ENCODE measurements at places on chromosomes 11 and 22.
A peak's percentile ranks its signal among the peaks of the same experiment; 100 is the strongest.

DNA sequence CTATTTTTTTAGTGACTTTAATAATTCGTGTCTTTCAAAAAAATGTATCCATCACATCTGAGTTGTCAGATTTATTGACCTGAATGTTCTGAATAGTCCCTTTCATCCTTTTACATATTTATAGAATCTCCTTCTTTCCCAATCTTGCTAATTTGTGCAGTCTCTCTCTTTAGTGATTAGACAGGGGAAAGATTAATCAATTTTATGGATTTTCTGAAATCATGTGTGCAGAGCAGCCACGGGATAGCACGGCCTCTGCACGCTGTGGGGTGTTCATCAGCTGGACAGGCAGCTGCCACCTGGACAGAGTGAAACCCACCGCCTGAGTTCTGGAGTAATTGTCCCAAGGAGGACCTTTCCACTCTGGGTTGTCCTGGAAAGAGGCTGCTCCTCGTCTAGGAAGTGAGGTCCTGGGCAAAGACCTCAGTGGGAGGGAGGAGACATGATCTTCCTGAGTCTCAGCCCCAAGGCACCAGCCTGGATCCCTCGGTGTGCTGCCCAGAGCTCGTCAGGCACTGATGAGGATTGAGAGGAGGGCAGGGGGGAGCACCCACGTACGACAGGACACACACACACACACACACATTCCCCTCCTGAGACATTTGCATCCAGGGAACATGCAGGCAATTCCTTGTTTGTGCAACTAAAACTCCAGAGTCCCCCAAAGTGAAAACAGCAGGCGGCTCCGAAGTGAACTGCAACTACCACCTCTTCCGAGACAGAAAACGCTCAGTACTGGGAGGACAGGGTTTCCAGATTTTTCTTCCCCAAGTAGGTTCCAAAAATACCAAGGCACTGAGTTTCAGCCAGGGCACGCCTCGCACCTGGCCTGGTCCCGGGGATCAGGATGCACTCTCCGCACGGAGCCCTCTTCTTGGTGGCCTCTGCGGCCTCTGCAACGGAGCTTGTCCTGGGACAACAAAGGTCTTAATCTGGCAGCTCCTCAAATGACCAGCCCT lies 22.5 kb upstream of the KRTAP5-6 start:
- no peak overlapping the region for H3K4me3 ChIP-seq
- DNase-seq: no peak
- no peaks in the 10 kb centered on the region for H3K27me3 ChIP-seq
- no peaks in the 10 kb centered on the region for H3K36me3 ChIP-seq
- H3K4me1 ChIP-seq: no peaks in the 10 kb centered on the region

DNA sequence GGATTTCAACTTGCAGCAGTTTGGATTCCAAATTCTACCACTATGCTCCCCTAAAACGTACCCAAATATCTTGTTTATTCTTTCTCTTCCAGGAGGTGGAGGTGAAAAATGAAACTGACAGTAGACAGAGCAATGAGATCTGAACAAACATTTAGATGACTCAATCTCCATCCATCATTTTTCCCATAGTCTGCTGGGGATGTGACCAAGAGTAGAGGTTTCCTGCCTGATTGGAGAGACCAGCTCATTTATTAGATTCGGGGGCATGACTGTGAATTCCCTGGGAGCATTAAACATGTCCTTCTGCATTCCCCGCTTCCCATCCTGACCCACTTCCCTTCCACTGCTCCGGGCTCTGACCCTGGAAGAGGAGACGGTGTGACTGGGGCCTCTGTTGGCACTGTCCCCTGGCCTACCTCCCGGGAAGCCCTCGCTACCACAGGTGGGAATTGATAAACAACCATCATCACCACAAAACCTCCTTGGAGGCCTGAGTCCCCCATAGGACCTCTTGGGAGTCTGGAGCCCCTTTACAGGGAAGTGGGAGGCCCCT lies 20.3 kb downstream of the DKK3 start:
- DNase-seq: no peak
- H3K36me3 ChIP-seq: no peaks in the 10 kb centered on the region
- no peak overlapping the region for H3K27ac ChIP-seq
- no peak overlapping the region for H3K4me3 ChIP-seq

DNA sequence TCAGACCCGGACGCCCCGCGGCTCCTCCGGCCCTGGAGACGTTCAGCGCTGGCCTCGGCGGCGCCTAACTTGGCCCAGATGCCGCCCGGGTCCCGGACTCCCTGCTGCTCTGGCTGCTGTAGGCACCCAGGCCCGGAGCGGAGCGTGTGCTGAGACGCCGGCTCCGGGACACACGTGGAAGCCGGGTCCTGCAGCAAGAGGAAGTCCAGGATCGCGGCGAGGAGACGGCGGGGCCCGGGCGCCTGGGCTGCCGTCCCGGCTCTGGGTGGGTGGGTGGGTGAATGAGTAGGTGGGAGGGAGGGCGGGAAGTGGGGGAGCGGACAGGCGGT lies 223 bp downstream of the WT1 start:
- H3K36me3 ChIP-seq: no peaks in the 10 kb centered on the region
- peaks cover 60% of the 10 kb centered on the region for H3K4me1 ChIP-seq
- DNase-seq: no peak
- H3K27me3 ChIP-seq: peaks cover 64% of the 10 kb centered on the region

- no peaks in the 10 kb centered on the region for H3K4me1 ChIP-seq
- H3K27ac ChIP-seq: no peak overlapping the region
- H3K27me3 ChIP-seq: no peaks in the 10 kb centered on the region
- no peak for DNase-seq
- no peaks in the 10 kb centered on the region for H3K36me3 ChIP-seq
Observed at GRCh38 chr11:123491241-123491640, 61.2 kb downstream of the GRAMD1B start.

DNA sequence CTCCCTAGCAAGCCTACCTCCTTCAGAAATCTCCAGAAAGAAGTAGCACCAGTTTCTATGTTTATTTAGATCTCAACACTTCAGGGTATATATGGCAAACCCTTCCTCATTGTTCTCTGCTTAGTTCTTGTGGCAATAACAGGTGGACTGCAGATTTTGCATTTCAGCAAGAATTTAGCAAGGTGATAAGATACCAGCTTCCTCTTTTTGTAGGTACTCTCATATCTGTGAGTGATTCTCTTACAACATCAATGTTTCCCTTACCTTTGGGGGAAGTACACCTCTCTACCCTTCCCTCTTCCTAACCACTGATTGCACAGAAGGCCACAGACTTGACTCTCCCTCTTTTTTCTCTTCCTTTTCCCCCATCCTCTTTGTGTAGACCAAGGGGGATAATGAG lies 230.9 kb upstream of the SESN3 start:
- H3K27ac ChIP-seq: no peak overlapping the region
- H3K4me3 ChIP-seq: no peak overlapping the region
- H3K36me3 ChIP-seq: no peaks in the 10 kb centered on the region
- H3K4me1 ChIP-seq: no peaks in the 10 kb centered on the region
- H3K27me3 ChIP-seq: no peaks in the 10 kb centered on the region

DNA sequence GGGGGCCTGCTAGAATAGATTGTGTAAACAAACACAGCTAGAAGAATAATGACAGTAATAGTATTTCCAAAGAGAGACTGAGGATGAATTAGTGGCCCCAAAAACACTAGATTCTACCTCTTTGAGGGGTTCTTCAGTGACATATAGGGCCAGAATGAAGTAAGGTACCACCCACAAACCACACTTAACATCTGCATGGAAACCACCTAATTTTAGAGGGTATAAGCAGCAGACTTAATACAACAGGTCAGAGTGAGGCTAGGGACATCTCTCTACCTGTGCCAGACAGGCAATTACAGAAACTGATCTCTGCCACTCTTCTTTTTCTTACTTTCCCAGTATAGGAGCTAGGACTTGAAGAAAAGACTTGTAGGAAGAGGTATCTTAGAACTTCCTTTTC lies 20.1 kb downstream of the ELP4 start:
- no peaks in the 10 kb centered on the region for H3K27me3 ChIP-seq
- no peak overlapping the region for H3K27ac ChIP-seq
- no peak overlapping the region for H3K4me3 ChIP-seq
- H3K4me1 ChIP-seq: no peaks in the 10 kb centered on the region
- DNase-seq: no peak

DNA sequence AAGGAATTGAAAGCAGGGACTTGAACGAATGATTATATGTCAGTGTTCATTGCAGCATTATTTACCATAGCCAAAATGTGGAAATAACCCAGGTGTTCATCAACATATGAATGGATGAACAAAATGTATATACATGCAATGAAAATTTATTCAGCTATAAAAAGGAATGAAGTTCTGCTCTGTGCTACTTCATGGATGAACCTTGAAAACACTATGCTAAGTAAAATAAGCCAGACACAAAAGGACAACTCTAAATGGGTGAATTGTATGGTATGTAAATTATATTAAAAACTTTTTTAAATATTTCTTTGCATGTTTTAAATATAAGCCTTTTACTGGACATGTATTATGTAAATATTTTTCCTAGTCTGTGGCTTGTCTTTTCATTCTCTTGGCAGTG lies 107.0 kb downstream of the ME3 start:
- no peak overlapping the region for H3K4me3 ChIP-seq
- H3K27ac ChIP-seq: no peak overlapping the region
- DNase-seq: no peak
- H3K4me1 ChIP-seq: no peaks in the 10 kb centered on the region
- no peaks in the 10 kb centered on the region for H3K36me3 ChIP-seq
- H3K27me3 ChIP-seq: no peaks in the 10 kb centered on the region

- H3K36me3 ChIP-seq: no peaks in the 10 kb centered on the region
- H3K27ac ChIP-seq: no peak overlapping the region
- no peaks in the 10 kb centered on the region for H3K4me1 ChIP-seq
- no peaks in the 10 kb centered on the region for H3K27me3 ChIP-seq
Observed at GRCh38 chr11:109046284-109046992, 375.6 kb upstream of the C11orf87 start.

DNA sequence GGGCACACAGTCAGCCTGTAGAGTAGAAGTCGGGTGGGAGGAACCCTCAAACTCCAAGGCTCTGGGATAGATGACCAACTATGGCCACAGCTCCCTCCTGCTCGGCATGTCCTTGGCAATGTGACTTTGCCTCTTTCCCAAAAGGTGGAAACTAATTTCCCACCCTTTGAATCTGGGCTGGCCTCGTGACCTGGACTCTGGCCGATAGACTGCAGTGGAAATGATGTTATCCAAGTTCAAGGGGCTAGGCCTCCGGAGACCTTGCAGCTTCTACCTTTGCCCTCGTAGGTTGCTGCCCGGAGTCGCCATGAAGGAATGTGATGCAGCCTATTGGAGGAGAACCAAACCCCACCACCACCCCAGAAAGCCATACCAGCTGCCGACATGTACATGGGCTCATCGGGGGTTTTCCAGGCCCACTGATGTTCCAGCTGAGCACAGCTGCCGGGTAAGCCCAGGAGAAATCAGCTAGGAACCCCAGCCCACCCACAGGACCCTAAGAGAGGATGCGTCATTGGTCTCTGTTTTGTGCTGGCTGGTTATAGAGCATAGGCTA lies 30.4 kb downstream of the KCNJ4 start:
- H3K4me3 ChIP-seq: no peak overlapping the region
- H3K27ac ChIP-seq: no peak overlapping the region
- DNase-seq: no peak

DNA sequence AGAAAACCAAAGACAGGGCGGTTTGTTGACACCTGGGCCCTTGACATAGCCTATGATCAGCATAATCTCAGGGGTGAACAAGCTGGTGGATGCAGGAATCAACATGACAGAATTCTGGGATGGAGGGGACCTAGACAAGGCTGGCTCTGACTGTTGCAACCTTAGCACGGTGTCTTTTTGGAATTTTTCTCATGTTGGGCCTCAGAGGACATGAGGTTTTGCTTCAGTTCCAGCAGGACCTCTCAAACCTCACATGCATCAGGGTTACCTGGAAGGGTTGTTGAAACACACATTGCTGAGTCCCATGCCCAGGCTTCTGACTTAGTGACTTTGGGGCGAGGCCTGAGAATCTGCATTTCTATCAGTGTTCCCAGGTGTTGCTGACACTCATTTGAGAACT lies 345.6 kb upstream of the B3GAT1 start:
- no peak overlapping the region for H3K27ac ChIP-seq
- H3K4me1 ChIP-seq: no peaks in the 10 kb centered on the region
- DNase-seq: no peak
- H3K4me3 ChIP-seq: no peak overlapping the region
- no peaks in the 10 kb centered on the region for H3K36me3 ChIP-seq

- H3K4me3 ChIP-seq: no peak overlapping the region
- no peak for DNase-seq
- no peak overlapping the region for H3K27ac ChIP-seq
- no peaks in the 10 kb centered on the region for H3K27me3 ChIP-seq
Observed at GRCh38 chr11:125422681-125423080, 73.4 kb downstream of the FEZ1 start.

- DNase-seq: no peak
- H3K27ac ChIP-seq: no peak overlapping the region
- no peak overlapping the region for H3K4me3 ChIP-seq
- H3K4me1 ChIP-seq: peaks cover 23% of the 10 kb centered on the region
- H3K27me3 ChIP-seq: no peaks in the 10 kb centered on the region
Observed at GRCh38 chr11:6433998-6434660, 6.7 kb downstream of the HPX start.

GRCh38 chr11:69462106-69462951 lies 19.1 kb upstream of the LINC01488 start:
- H3K27me3 ChIP-seq: no peaks in the 10 kb centered on the region
- no peaks in the 10 kb centered on the region for H3K4me1 ChIP-seq
- no peak for DNase-seq
- no peak overlapping the region for H3K27ac ChIP-seq

DNA sequence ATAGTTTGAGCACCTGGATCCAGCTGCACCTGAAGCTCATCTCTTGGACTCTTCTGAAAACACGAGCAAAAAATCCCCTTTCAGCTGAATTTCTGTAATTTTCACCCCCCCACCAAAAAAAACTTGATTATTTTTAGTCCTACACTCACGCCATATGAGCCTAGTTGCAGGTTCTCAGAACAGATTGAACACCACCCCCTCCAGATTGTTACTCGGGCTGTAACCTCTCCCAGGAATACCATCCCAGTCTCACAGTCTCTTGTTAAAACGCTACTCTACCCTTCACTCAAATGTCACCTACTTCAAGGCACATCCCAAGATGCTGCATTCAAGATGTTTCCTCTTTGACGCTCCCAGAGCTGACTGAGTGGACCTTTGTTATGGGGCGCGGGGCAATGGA lies 96.3 kb upstream of the PRDM11 start:
- H3K27ac ChIP-seq: no peak overlapping the region
- DNase-seq: no peak
- H3K27me3 ChIP-seq: no peaks in the 10 kb centered on the region
- no peaks in the 10 kb centered on the region for H3K36me3 ChIP-seq
- H3K4me3 ChIP-seq: no peak overlapping the region

- H3K4me3 ChIP-seq: peak overlapping the region; percentile 100
- no peak for DNase-seq
- H3K27me3 ChIP-seq: no peaks in the 10 kb centered on the region
Observed at GRCh38 chr11:62573006-62573591, 592 bp downstream of the EEF1G start.

Data from CD4-positive, alpha-beta memory T cell (primary cell).